Glomerular endothelial cell (primary cell): ENCODE measurements at places on chromosomes 3 and 15.

DNA sequence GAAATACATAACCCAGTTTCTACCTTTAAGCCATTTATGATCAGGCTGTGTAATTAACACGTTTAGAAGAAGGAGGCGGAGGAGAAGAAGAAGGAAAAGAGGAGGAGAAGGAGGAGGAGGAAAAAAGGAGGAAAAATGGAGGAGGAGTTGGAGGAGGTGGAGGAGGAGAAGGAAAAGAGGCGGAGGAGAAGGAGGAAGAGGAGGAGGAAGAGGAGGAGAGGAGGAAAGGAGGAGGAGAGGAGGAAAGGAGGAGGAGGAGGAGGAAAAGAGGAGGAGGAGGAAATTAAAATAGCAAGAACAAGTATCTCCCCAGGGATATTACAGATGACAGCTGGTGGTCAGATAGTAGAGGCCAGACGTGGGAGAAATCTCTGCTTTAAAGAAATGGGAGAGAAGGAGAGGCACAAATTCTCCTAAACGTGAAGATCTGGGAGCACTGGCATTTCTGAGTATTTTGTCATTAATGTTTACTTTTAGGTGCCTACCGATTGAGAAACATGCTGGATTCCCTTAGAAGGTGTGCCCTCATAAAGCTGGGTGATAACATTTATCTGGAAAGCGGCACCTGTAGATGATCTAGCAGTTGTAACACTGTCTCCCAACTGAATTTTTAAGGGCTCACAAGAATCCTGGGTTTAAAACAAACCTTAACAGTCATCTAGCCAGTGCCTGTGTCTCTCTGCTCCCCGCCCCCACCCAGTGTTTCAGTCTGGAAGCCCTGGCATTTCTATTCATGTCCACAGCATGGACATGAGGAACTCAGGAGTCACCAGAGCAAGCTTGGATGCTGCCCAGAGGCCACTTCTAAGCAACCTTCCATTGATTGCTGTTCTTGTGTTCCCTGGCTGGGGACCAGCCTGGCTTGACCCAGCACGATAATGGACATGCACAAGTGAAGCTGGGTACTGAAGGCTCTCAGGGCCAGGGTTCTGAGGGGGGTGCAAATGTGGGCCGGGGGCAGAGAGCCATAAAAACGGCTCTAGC is 75.2 kb downstream of the CHRNA7 start:
- DNase-seq, result no peak

GRCh38 chr15:25250011-25250596 is 188.7 kb downstream of the UBE3A start:
- no peak for DNase-seq

DNA sequence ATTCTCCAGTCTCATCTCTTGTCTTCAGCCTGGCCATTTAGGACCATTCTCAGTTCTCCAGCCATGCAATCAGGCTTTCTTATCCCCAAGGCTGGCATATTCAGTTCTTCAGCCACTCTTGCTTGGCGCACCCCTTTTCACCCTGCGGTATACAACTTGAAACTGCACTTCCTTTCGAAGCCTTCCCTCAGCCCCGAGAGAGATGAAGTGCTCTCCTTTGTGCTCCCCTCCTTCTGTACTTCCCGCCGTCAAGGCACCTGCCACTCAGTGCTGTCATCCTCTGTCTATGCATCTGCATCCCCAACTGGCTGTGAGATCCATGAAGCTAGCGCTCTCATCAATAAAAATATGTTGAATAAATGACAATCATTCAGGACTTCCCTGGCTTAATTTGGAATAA is 45.7 kb downstream of the MORC1 start:
- no peak for DNase-seq

DNA sequence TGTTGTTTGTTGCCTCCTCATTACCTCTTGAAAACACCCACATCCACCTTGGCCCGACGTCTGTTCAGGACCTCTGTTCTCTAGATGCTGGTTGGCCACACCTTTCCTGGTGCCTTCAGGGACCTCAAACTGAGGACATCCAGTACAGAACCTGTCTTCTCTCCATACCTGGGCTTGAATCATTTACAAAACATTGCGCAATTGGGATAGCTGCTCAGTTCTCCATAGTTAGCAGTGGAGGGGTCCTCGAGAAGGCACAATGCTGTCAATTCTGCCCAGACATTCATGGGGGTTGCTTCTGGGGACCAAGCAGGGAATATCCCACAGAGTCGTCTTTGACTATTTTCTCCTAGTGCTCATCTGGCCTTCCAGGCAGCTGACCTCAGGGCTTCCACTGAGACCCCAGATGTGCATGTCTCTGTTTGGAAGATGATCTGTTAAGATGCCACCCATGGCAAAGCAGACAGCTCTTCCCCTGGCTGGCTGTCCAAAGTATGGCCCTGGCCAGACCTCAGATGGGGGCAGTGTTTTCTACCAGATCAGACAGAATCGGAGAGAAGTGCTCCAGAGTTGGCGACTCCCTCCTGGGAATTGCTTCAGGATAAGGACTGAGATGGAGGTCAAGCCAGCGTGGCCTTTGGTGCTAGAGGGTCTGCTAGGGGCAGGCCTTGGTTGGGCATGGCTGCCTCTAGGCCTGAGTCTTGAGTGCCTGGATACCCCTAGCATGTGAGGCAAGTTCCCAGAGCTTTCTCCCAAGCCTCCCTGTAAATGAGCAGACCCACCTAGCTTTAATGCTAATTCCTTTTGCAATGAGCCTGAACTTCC is 46.1 kb downstream of the CHCHD6 start:
- no peak for DNase-seq

DNA sequence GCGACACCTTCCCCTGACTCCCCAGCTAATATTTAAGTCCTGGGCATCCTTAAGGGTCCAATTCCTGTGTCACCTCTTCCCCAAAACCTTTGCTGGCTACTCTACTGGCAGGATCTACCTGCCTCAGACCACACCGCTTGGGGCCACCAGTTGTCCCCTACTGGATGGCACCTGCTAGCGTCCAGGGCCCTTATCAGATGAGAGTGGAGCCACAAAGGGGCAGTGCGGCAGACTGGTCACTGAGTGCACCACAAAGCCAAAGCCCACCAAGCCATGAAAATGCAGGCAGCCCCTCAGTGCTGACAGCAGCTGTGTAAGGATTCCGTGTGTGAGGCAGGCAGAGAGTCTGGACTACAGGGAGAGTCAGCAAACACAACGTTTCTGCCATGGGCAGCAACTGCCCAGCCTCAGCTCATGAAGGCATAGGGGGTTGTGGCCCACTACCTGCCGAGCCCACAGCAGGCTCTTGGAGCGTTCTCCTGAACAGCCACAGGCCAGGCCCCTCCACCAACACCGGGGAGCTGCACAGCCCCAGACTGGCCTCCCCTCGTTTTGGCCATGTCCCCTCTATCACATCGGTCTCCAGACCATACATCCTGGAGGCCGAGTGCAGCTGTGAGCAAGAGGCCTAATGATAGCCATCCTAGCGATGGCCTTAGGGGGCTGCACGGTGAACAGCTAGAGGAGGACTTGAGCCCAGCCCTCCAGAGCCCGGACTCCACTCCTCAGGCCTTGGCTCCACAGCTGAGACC is 32.3 kb downstream of the ALDH1L1 start:
- no peak for DNase-seq

- DNase-seq, result no peak
Measured at GRCh38 chr3:73884361-73884760, 259.6 kb upstream of the PDZRN3 start.

- DNase-seq, result no peak
Measured at GRCh38 chr15:89787944-89788343, 11.8 kb downstream of the MESP2 start.

- DNase-seq, result no peak
Measured at GRCh38 chr15:70034596-70034995, 63.1 kb downstream of the TLE3 start.

- DNase-seq, result no peak
Measured at GRCh38 chr15:49751191-49751590, 130.3 kb downstream of the DTWD1 start.

- DNase-seq, result no peak
Measured at GRCh38 chr15:69881766-69882165, 216.0 kb downstream of the TLE3 start.

- no peak for DNase-seq
Measured at GRCh38 chr15:36557364-36557763, 22.1 kb upstream of the CDIN1 start.

DNA sequence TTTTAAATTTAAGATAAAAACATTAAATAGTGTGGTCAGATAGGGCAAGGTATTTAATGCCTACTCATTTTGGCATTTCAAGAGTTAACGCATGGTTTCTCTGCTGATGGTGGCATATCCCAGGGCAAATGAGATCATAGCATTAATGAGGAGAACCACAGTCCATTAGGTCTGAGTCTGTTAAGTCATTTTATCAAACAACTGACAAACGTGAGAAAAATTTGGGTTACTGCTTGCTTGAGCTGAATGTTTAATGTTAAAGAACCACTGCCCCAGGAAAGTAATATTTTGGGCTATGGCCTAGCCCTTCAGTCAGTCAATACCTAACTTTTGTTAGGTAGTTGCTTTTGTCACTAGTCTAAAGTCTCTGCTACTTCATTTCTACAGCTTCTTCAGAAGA is 37.9 kb upstream of the SLC2A2 start:
- DNase-seq, result no peak

- no peak for DNase-seq
Measured at GRCh38 chr3:126463521-126463920, 12.2 kb downstream of the ZXDC start.

DNA sequence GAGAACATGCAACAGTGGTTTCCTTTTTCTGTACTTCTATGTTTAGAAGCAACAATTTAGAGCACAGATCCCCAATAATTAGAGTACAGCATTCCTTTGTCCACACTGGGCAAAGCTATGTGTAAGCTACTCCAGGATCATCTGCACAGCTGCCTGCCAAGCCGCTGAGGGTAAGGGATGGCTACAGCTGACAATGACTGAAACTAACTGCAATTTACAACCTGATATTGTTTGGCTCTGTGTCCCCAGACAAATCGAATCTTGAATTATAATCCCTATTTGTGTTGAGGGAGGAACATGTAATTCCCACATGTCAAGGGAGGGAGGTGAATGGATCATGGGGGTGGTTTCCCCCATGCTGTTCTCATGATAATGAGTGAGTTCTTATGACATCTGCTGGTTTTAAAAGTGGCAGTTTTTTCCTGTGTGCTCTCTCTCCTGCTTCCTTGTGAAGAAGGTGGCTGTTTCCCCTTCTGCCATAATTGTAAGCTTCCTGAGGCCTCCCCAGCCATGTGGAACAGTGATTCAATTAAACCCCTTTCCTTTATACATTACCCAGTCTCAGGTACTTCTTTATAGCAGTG is 54.8 kb upstream of the TNFSF10 start:
- no peak for DNase-seq

- DNase-seq, result no peak
Measured at GRCh38 chr3:10353661-10354360, 32.9 kb upstream of the SEC13 start.

DNA sequence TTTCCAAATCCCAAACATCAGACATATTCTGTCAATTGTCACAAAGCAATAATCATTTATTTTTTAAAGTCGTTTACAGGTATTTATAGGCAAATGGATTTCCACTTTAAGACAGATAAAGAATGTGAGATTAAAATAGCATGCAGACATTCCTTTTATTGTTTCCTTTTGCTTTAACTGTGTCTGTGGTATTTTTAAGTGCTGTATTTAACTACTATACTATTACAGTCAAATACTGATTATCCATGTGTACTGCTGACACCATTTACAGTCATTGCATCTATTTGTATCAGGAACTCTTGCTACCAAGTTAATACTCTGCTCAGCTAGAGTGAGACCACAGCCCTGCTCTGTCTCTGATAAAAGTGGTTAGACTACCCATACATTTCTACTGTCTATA is 12.8 kb upstream of the CEP152 start:
- DNase-seq, result no peak

DNA sequence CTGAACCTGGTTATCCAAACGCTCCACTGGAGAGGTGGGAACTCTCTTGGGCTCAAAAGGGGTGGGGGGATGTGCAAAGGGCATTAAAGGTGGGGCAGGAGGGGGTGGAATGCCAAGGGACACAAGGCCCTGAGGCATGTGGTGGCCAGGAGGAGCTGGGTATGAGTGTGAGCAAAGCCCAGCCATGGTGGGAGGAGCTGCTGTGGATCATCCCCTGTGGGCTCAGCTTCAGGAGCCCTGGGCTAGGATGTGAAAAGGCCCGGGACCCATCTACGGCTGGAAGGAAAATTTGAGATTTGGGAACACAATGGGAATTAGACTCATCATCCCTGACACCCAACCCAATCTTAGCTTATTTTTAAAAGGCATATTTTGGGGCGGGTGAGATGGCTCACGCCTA is 33.3 kb downstream of the MGLL start:
- DNase-seq, result no peak

DNA sequence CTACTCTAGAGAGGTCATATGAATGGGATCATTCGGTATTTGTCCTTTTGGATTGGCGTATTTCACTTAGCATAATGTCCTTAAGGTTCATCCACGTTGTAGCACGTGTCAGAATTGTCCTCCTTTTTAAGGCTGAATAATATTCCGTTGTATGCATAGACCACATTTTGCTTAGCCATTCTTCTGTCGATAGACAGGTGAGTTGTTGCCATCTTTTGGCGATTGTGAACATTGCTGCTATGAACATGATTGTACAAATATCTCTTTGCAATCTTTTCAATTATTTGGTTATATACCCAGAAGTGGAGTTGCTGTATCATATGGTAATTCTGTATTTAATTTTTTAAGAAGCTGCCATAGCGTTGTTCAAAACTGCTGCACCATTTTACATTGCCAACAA is 52.4 kb upstream of the GOLGA8J start:
- no peak for DNase-seq

DNA sequence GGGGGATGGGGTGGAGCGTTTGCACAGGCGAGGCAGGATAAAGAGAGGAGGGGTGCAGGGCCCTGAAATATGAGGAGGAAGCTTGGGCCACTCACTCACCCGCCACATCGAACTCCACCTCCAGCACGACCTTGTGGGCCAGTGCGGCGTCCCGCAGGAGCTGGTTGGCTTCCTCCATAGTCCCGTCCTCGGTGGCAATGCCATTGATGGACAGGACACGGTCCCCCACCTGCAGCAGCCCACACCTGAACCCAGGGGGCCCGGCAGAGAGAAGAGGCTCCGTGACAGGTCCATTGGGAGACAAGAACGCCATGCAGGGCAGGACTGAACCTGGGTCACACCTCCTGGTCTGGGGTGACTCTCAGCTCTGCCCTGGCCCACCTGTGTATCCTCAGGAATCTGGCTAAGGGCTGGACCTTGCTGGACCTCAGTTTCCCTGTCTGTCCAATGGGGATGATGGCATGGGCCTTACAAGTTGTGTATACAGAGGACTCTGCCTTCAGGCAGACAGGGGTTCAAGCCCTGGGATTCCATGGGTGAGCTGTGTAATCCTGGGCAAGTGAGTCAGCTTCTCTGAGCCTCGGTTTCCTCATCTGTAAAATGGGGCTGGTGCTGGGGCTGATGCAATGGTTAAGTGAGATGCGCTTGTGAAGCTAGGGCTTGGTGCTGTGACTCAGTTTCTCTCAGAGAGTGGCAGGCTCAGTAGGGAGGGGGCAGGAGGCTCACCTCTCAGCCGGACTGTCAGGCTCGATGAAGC is 26.4 kb downstream of the GRIP2 start:
- no peak for DNase-seq
